RPMI8226 (cell line): ENCODE measurements at places on chromosomes 1 and 21.

DNA sequence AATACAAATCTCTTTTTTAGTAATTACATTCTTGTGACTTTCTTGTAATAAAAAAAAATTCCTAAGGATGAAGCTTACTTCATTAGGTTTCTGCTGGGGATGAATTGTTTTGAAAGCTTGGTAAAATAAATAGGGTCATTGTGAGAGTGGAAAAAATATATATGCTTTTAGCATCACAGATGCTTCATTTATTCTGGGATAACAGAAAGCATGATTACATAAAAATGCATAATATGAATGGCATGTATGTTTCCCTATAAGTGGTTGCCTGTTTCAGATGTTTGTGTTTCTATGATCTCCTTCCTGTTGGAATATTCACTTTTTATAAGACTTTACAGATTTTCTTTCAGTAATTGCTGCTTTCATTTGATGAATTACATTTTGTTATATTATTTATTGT lies 42.3 kb downstream of the HMCN1 start:
- DNase-seq, result no peak

DNA sequence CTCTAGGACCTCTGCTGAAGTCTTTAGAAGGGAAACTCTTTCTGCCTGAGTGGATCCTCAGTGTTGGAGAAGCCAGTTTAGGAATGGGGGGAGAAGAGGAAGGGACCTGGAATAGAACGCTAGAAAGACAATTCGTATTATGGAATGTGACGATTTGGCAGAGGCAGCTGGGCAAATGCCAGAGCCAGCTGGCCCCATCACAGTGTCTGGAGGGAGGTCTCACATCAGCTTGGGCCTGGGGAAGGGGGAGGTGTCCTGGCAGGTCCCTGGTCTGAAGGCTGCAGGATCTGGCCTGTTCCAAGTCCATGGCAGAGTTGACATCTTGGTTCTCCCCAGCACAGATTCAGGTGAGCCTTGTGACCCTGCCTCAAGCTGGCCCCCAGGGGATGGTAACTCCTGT lies 11.3 kb downstream of the TMCC2 start:
- no peak for DNase-seq

GRCh38 chr1:58588396-58588795 lies 11.3 kb upstream of the TACSTD2 start:
- no peak for DNase-seq

DNA sequence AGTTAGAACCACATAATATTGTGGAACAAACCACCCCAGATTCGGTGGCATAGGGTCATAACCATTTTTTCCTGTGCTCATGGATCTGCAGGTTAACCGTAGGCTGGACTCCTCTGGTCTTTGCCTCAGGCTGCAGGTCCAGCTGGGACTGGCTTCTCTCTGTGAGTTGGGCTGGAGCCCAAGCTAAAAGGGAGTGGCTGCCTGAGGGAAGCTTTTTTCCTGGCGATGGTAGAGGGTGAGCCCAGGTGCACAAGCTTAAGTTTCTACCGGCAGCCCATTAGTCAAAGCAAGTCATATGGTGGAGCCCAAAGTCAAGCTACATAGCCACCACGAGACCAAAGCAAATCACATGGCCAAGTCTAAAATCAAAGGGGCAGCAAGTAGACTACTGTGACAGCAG lies 13.8 kb downstream of the EPHX4 start:
- no peak for DNase-seq

DNA sequence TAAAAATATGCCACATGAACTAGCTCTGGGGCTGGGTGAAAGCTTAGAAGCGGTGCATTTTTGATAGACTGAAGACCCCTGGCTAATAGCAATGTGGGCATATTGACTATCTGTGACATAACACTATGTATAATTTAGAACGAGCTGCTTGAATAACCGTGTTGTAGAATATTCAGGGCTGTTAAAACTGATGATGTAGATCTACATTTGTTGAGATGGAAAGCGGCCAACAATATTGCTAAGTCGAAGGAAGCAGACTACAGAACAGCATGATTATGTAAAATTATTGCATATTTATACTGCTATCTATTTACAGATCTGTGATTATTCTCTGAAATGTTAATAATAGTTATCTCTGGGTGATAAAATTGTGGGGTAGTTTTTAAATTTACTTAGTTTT lies 41.1 kb upstream of the BCL10 start:
- no peak for DNase-seq

DNA sequence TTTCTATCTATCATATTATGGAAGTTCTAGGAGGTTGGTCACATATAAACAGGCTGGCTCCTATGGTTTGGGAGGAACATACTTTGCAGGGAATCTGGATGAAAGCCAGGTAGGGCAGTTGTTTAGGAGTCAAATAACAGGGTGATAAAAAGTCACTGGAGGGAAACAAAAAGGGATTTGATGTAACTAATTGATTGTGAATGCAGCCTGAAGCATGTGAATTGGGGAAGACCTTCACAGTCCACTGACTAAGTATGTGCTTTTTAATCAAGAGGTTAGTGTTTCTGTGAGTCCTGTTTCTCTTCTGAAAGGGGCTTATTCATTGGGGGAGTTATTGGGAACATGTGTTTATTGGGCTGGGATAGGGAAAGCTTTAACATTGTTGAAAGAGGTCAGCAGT lies 41.3 kb downstream of the HMCN1 start:
- DNase-seq, result no peak

- peak; percentile 54 for DNase-seq
Measured at GRCh38 chr1:155079487-155080311, 1.1 kb downstream of the EFNA3 start.

DNA sequence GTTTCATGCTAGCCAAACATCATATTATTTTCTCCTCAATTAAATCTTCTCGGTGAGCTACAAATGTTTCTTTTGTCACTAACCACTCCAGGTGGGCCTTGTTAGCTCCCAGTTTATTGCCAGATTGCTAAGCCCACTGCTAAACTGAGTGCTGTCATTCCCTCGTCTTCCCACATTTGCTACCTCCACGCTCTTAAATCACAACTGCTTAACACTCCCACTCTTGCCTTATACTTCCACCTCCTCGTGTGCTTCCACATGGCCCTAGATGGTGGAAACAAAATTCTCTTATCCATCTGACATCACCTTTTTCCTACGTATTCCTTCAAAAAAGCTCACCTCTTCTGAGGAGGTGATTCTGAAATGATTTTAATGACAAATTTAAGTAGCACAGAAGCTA lies 34.6 kb upstream of the AKT3 start:
- DNase-seq, result no peak

DNA sequence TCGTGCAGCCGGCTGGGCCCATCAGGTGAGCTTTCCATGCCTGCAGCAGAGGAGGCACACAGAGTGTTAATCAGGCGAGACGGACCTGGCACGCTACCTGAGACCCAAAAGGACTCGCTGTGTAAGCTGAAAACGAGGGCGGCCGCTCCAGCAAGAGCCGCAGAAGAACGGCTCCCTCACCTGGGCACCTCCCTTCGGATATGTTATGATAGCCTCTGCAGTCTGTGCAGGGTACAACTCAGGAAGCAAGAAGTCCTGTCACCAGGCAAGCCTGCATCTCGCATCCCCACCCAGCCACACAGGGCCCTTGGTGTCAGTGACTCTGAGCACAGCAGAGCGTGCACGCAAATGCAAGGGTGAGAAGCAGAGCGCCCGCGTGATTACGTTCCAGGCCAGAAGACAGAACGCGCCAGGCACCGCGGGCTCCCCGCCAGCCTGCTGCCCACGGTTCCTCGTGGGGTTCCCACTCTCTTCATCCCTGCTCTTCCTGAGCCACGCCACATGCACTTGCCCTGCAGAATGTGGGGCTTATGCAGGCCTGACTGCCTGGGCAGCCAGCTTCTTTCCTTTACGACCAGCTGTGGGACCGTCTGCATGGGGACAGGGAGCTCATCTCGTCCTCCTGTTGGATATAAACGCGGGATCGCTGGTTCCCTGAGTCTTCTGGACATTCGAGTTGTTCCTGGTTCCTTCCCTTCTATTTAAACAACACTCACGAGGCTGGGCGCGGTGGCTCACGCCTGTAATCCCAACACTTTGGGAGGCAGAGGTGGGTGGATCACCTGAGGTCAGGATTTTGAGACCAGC lies 20.2 kb upstream of the LRRC47 start:
- DNase-seq, result no peak

- DNase-seq, result peak; percentile 47
Measured at GRCh38 chr1:203286161-203286984, 18.9 kb upstream of the BTG2 start.

DNA sequence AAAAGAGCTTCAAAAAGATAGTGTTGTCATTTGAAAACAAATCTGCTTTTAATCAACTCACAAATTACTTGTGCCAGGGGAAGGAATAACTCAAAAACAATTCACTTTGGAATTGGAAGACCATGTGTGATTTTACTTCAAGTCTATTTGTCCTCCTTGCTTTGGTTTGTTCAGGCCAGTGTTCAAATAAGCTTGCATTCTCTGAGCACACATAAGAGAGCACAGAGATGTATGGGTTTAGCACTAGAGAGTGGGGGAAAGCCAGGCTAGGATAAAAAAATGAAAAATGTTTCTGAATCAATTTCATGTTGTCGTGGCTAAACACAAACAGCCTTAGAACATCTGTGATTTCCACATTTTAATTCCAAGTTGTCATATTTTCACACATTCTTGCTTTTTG lies 325.7 kb upstream of the LYPLAL1 start:
- DNase-seq, result no peak

- no peak for DNase-seq
Measured at GRCh38 chr1:173049322-173049633, 1.5 kb downstream of the TNFSF18 start.

DNA sequence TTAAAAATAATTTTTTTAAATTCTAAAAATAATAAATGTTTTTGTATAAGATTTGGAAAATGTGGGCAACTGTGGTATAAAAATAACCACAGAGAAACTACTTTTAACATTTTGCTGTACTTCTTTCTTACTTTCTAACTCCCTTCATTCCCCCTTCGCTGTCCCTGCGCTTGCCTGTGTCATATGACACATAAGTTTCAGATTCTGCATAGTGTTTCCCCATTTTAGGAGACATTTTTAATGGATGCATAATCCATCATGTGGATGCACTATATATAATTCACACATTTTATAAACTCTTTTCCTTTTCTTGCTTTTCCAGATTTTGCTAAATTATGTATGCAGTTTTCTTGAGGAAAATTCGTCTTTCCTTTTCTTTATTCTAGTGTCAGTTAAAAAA lies 16.3 kb downstream of the ATG4C start:
- peak; percentile 58 for DNase-seq

- DNase-seq, result no peak
Measured at GRCh38 chr1:37472281-37472680, 2.1 kb upstream of the ZC3H12A start.

DNA sequence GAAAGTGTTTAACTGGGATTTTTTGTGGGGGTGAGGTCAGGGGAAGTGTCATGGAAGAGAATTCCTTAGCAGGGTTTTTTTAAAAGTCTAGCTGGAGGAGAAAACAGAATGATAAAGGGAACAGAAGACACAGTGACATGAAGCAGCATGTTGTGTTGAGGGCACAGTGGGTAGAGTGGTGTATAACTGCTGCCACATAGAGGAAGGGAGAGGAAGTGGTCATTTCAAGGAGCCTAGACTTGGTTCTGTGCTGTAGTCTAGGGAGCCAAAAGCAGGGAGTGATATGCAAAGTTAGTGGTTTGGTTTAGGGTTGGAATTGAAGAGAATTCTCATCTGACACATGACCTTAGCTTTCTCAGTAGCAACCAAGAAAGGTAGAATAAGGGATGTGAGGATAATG lies 10.2 kb downstream of the EEIG2 start:
- DNase-seq, result peak; percentile 16

DNA sequence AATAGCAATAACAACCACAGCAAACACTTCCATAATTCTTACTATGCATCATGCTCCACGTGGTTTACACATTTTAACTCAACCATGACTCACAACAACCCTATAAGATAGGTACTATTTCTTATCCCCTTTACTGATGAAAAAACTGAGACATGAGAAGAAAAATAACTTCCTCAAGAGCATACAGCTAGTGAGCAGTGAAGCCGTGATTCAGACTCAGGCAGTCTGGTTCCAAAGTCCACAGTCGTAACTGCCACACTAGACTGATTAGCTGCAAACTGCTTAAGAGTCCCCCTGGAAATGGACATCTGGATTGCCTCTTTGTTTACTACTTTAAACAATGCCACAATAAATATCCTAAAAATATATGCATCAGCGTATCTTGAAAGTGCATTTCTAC lies 55.7 kb downstream of the PLD5 start:
- no peak for DNase-seq

DNA sequence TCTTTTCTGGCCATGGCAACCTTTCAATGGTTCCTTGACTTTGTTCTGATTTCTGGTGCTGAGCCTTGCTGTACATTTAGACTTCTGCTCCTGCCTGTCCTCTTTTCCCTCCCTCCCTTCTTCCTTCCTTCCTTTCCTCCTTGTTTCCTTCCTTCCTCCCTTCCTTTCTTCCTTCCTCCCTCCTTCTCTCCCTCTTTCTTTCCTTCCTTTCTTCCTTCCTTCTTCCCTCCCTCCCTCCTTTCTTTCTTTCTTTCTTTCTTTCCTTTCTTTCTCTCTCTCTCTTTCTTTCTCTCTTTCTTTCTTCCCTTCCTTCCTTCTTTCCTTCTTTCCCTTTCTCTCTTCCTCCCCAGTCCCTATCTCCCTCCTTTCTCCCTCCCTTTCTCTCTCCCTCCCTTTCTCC lies 10.4 kb upstream of the IGSF21 start:
- no peak for DNase-seq

GRCh38 chr1:96234299-96234698 lies 487.3 kb upstream of the PTBP2 start:
- DNase-seq, result no peak

DNA sequence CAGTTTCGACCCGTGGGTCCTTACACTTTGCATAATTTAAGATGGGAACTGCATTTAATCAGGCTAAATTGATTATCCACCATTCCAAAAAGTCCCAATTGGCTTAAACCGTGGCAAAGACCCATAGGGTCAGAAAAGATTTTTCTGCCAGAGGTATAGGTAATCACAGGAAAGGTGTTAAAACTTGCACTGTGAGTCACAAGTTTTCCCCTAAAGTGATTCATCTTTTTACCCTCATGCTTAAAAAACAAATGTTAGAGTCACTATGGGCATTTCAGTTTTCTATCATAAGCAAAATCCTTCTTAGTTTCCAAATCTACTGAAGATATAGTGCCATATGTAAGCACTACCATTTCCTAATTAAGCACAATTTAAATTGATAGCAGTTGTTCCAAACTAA lies 1079.8 kb downstream of the ADGRL2 start:
- no peak for DNase-seq

- DNase-seq, result no peak
Measured at GRCh38 chr1:225896494-225896893, 7.5 kb upstream of the LEFTY1 start.

- no peak for DNase-seq
Measured at GRCh38 chr1:78520216-78520615, 29.4 kb downstream of the PTGFR start.

DNA sequence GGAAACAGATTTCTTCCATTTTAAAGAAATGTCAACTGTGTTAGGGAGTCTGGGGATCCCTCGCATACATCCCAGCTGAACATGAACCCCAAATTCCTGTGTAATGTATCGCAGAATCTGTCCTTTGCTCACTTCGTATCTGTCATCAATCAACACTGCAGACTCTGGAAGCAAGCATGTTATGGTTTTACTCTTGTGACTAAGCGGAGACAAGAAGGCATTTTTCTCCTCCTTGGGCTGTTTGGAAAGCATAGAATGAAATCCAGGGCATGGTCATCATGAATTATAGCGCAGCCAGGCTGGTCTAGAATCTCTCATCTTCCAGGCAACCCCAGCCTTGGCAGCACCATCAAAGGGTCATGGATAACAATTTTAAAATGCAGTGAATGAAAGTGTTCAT lies 290.2 kb downstream of the KIF26B start:
- no peak for DNase-seq
